Stimulated activated CD4-positive, alpha-beta T cell treated with anti-CD3 and anti-CD28 coated beads, Interleukin-1b, Interleukin-23, amount 100 ng/mL, for 48 hours (primary cell): ENCODE measurements at places on chromosomes 7 and 10.
A peak's percentile ranks its signal among the peaks of the same experiment; 100 is the strongest.

DNA sequence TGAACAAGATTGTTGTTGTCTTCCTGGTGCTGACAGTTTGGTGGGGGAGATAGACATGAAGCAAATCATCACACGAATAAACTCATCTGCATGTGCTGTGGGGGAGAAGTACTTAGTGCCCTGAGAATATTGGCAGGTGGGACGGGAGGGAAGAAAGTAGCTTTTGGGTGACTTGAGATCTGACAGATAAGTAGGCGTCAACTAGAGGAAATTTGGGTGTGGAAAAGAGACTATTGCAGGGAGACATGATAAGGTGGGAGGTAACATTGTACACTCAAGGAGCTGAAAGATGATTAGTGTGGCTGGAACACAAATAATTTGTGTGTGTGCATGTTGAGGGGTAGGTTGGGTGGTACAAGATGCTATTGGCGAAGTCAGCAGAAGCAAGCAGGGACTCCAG, 30.1 kb downstream of the CNNM2 start:
- DNase-seq: no peak

DNA sequence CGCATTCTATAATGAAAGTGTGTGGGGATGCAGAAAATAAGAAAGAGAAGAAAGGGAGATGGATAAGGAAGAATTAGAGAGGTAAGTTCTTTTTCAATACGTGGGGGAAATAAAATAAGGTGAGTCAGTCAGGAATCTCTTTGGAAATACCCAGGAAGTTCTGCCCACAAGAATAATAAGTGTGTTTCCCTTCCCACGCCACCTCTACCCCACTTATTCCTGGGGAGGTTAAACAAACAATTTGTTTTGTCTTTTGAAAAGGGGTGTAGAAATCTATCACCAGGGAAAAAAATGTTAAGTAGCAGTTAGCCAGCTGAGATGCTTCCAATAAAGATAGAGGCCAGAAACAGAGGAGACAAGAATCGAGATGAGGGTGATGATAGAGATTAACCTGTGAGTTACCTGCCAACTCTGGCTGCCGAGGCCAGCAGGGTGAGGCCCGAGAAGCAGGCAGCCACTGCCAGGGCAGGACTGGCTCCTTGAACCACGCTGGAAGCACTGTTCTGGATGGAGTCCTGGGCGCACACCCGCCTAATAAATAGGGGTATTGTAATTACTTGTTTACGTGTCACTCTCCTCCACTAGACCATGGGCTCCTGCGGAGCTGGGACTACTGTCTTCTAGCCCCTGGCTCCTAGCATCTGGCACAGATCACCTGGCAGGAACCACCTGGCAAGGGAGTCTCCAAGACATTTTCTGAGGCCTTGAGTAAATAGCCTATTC, 191.3 kb downstream of the FGFR2 start:
- no peak for DNase-seq

- no peak for DNase-seq
These were observed 27.9 kb upstream of the JAZF1 start for GRCh38 chr7:28208506-28208905.

DNA sequence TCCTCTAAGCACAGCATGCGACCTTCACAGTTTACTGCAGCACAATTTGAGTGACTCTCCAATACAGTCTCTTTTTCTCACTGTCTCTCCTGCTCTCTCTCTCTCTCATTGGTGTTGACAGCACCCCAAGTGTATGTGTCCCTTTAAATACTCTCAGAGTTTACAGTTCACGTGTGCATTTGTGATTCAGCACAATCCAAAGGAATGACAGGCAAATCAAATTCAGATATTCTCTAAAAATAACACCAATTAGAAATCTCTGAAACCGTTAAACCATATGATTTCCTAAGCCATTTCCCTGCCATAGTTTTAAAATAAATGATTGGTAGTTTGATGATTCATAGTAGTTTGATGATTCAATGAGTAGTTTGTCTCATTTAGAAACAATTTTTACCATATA, 104.0 kb upstream of the GAD2 start:
- no peak for DNase-seq

GRCh38 chr10:73591935-73592699, 975 bp upstream of the USP54 start:
- peak; percentile 5 for DNase-seq

- no peak for DNase-seq
These were observed 115.7 kb upstream of the CACNA2D1 start for GRCh38 chr7:82559193-82559805.

DNA sequence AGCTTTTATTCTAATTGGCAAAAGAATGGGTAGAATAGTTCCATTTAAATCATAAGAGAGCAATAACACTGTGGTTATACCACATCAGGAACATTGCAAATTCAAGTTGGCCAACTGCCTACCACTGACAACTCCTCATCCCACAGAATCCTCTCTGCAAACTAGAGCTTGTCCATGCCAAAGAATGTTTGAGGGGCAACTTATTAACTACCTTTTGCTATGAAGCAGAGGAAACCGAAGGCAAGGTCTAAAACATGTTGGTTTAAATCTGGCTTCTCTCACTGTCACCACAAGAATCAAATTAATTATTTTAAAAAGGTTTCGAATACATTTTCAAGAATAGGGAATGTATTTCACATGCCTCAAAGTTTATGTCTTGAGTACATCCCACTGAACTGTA, 36.0 kb downstream of the RHOBTB1 start:
- no peak for DNase-seq

GRCh38 chr7:12315049-12315448, 88.6 kb downstream of the VWDE start:
- no peak for DNase-seq
